ENCODE measurements at places on chromosomes 16 and 17. TPM values are rescaled to one million over a fixed set of nuclear protein-coding genes. Genes with fewer than 3 reads are reported as not detected.

The G6PC1 gene
- not detected for total RNA-seq

The MEAK7 gene
- total RNA-seq, result 11.5 TPM

The CRYM gene
- total RNA-seq, result 2.0 TPM

The SLC38A8 gene
- total RNA-seq, result not detected

DNA sequence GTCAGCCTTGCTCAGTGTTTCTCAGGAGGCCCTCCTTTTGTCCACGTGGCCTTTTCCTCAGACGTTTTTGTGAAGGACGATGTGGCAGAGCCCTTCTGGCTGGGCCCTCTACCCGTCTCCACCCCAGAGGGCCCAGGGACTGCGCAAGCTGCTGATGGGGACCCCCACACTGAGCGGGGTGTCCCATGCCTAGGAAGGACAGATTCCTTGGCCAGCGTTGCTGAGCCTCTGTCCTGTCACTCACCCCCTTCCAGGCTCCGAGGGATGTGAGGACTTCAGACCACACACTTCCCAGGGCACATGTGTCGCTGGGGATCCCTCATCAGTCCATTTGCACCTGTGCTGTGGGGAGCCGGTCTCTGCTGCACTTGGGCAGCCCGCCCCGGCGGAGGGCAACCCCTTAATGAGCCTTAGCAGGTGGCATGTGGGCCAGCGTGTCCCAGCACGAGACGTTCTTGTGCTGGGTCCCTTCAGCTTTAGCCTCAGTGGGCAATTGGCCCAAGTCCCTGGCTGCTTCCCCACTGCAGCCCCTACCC lies 48.3 kb downstream of the NT5M start:
- H3K4me1 ChIP-seq, result no peaks in the 10 kb centered on the region
- H3K4me3 ChIP-seq, result no peak overlapping the region
- H3K36me3 ChIP-seq, result no peaks in the 10 kb centered on the region
- no peaks in the 10 kb centered on the region for H3K27me3 ChIP-seq

DNA sequence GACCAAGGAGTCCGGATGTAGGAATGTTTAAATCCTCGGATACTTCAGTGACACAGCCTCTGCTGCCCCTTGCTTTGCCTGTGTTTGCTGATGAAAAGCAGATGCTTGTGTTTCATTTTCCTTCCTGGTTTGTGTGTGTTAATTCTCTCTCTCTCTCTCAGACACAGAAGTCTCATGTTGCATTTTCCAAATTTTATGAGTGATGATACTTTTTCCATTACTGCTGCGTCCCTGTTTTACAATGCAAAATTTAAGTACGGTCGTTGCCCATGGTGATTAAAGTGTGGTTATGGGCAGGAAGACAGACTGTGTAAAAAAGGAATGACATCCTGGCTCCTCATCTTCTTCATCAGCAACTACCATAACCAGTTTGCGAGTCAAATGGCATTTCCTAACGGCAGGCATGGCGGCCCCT lies 5.7 kb downstream of the RMI2 start:
- H3K36me3 ChIP-seq, result no peaks in the 10 kb centered on the region
- no peak overlapping the region for H3K4me3 ChIP-seq
- peaks cover 25% of the 10 kb centered on the region for H3K4me1 ChIP-seq

- peak overlapping the region; percentile 23 for H3K27ac ChIP-seq
- no peaks in the 10 kb centered on the region for H3K27me3 ChIP-seq
- H3K4me3 ChIP-seq, result peak overlapping the region; percentile 17
- DNase-seq, result peak; percentile 92
- no peaks in the 10 kb centered on the region for H3K36me3 ChIP-seq
- peaks cover 6% of the 10 kb centered on the region for H3K4me1 ChIP-seq
Measured at GRCh38 chr16:49484451-49484849, 110.8 kb downstream of the C16orf78 start.

GRCh38 chr16:67888331-67888730 lies 3.6 kb downstream of the NRN1L start:
- no peak overlapping the region for H3K4me3 ChIP-seq
- no peak for DNase-seq
- peaks cover 19% of the 10 kb centered on the region for H3K4me1 ChIP-seq
- no peak overlapping the region for H3K27ac ChIP-seq
- peaks cover 12% of the 10 kb centered on the region for H3K36me3 ChIP-seq

GRCh38 chr17:35086931-35087573 lies 23.5 kb upstream of the RFFL start:
- H3K4me1 ChIP-seq, result peaks cover 17% of the 10 kb centered on the region
- H3K4me3 ChIP-seq, result no peak overlapping the region
- no peaks in the 10 kb centered on the region for H3K36me3 ChIP-seq
- no peak overlapping the region for H3K27ac ChIP-seq
- no peaks in the 10 kb centered on the region for H3K27me3 ChIP-seq

DNA sequence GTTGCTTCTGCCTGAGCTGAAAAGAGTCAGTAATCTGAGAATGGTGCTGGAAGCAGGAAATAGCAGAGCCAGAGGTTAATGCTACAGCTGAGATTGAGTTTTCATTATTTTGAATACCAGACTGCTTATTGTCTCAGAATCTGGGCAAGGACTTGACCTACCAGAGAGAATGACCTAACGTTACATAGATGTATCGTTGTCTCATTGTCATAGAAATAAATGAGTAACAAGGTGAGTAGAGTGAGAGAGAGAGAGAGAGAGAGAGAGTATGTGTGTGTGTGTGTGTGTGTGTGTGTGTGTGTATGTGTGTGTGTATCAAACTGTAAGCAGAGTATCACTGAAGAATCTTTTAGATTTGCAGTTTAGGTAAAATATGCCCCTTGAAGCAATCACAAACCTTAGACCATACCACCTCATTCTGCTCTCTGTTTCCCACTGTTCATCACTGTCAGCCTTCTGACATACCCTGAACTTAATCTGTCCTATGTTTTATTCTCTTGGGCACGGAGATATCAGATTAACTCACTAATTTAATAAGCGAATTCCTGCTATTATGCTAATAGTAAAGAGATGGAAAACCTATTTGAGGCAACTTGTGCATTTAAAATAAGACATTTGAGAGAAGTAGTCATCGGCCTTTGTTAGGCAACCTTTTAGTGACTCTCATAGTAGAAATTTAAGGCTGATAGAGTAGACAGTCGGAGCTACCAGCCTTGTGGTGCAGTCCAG lies 87.8 kb downstream of the CYB561 start:
- no peak for DNase-seq
- no peak overlapping the region for H3K4me3 ChIP-seq
- no peak overlapping the region for H3K27ac ChIP-seq
- H3K36me3 ChIP-seq, result peaks cover 11% of the 10 kb centered on the region

- no peak overlapping the region for H3K27ac ChIP-seq
- peaks cover 5% of the 10 kb centered on the region for H3K4me1 ChIP-seq
- peaks cover 9% of the 10 kb centered on the region for H3K36me3 ChIP-seq
- no peaks in the 10 kb centered on the region for H3K27me3 ChIP-seq
- no peak for DNase-seq
Measured at GRCh38 chr17:46063241-46063640, 64.2 kb downstream of the STH start.

- H3K36me3 ChIP-seq, result no peaks in the 10 kb centered on the region
- no peaks in the 10 kb centered on the region for H3K4me1 ChIP-seq
- H3K4me3 ChIP-seq, result no peak overlapping the region
Measured at GRCh38 chr16:74524926-74525325, 82.0 kb downstream of the GLG1 start.

GRCh38 chr17:15103785-15104184 lies 161.3 kb downstream of the PMP22 start:
- H3K4me1 ChIP-seq, result no peaks in the 10 kb centered on the region
- no peak overlapping the region for H3K4me3 ChIP-seq

All from upper lobe of left lung (tissue), 6 donors.